Activated T-cell treated with anti-CD3 and anti-CD28 coated beads, Interleukin-2, amount 50 U/mL, for 24 hours (primary cell): ENCODE measurements at places on chromosomes 5 and 9.

GRCh38 chr5:72846483-72846882, 30.0 kb downstream of the TNPO1 start:
- no peak for DNase-seq

DNA sequence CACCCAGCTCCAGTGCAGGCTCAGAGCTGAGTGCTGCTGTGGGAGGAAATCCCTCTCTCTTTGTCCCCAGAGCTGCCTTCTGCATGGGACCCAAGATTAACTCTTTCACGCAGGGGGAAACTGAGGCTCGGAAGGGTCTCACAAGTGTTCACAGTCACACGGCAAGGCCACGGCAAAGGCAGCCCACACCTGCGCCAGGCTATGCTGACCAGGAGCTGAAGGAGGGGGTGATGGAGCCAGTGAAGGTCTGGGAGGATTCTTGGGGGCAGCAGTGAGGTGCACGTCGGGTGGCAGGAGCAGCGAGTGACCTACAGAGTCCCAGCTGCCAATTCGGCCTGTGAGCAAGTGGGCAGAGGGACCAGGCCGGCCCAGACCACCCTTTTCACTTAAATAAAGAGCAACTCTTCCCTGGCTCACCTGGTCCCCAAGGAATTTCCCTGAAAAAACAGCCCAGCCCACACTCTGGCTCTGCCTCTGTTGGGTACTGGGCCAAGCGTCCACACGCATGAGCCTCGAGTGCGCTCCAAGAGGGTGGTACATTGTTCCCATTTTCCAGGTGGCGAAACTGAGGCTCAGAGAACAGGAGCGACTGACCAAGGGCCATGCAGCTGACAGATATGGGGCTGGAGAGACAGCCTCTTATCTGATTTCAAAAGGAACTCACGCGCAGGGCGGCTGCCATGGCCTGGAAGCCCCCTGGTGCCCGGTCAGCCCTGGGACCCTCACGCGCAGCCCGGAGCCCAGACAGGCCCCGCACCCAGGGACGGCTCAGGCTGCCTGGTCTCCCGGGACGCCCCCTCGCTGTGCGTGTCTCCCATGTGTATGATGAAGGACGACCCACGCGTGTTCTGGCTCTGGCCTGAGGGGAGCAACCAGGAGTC, 28.2 kb downstream of the SARDH start:
- DNase-seq = no peak

DNA sequence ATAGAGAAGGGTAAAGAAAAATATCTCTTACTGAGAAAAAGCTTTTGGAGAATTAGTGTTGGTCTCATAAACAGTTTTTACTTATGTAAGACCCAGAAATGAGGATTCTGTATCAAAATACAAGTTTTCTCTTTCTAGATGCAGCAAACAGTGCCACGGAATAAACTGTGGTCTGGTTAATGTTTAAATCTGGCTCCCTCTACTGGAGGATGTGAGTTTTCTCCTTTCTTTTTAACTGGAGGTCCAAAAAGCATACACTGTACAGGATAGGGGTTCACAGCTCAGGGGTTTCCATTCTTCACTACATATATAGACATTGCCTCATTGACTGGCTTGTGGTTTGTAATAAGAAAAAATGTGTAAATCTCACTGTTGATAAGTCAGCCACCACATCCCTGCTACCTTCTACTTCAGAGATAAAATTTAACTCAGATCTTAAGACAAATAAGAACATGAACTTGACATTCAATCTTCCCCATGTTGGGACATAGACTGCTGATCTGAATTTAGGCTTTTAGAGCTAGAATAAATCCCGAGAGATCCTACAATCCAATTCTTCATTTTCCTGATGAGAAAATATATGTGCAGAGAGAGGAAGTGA, 98.9 kb downstream of the CFAP95 start:
- DNase-seq = no peak

DNA sequence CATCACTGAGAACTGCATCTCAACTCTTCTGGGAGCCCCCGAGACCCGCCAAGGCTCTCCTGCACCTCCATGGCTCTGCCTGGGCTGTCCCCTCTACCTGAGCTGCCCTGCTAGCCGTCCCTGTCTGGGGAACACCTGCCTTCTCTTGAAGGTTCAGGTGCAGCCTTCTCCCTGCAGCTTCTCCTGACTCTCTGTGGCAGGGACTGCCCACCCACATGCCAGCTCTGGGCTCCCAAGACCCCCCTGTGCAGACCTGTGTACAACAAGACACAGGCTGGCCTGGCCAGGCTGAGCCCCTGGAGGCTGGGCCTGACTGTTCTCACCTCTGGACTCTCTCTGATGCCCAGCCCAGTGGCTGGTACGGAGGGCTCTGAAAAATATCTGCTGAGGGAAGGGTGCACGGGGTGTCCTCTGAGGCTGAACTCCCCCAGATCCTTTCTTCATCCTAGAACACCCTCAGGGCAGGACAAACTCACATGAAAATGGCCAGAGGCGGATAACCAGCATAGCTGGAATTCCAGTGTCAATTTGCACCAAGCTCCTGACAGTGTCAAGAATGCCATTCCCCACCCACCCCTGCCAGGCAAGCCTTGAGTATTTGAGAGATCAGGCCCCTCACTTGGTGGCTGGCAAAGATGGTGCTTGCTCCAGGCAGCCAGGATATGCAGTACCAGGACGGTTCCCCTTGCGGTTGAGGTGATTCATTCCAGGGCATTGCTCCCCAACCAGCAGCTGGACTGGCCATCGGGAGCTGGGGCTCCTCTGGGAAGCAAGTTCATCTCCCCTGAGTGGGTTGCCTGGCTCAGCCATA, 40.9 kb upstream of the SLC25A51 start:
- DNase-seq = no peak

DNA sequence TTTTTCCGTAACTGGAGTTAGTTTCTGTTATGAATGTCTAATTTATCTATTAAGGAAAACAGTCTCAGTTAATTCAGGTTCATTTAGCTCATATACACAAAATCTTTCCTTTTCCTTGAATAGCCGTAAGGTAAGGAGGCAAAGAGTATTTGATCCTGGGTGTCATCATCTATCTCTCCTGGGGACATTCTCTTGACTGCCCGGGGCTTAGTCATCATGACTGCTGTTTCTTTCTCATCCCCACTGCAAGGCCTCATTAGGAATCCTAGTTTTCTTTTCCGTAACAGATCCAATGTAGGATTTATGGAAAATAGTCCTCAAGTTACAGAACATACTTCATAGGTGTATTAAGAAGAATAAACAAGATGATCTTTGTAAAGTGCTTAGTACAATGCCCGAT, 134.9 kb upstream of the CHD1 start:
- no peak for DNase-seq

- no peak for DNase-seq
Observed at GRCh38 chr5:131068076-131068475, 97.0 kb downstream of the HINT1 start.
